Placental pericyte (primary cell): ENCODE measurements at places on chromosomes 11 and 22. TPM values are rescaled to one million over a fixed set of nuclear protein-coding genes. Genes with fewer than 3 reads are reported as not detected.

Gene TEAD1
- total RNA-seq, result 78.1 and 230 TPM in 2 replicates

Gene AAMDC
- total RNA-seq, result 10.9 and 14.0 TPM in 2 replicates

Gene FOXRED2
- total RNA-seq, result 10.1 and 18.8 TPM in 2 replicates

Gene SAA1
- not detected in 2 replicates for total RNA-seq

Gene RIC3
- not detected in 2 replicates for total RNA-seq

Gene SCN4B
- not detected in 2 replicates for total RNA-seq

Gene SAA4
- total RNA-seq, result not detected in 2 replicates

Gene NPTXR
- total RNA-seq, result 1.9 and 2.4 TPM in 2 replicates

Gene MRGPRF
- 16.2 and 51.7 TPM in 2 replicates for total RNA-seq

Gene TRPC6
- total RNA-seq, result 0.66 and 1.3 TPM in 2 replicates

Gene SMARCB1
- 94.8 and 101 TPM in 2 replicates for total RNA-seq

Gene CRYBB3
- not detected in 2 replicates for total RNA-seq

Gene CCDC89
- 2.2 and 5.6 TPM in 2 replicates for total RNA-seq

Gene ZNF215
- total RNA-seq, result 0.44 and 6.3 TPM in 2 replicates

Gene CTR9
- total RNA-seq, result 19.0 and 24.3 TPM in 2 replicates

Gene TMEM151A
- total RNA-seq, result 0.88 TPM in 1 of 2 replicates, not detected in the other

Gene KRTAP5-1
- total RNA-seq, result not detected in 2 replicates

Gene BATF2
- 1.8 and 2.6 TPM in 2 replicates for total RNA-seq

Gene SPI1
- total RNA-seq, result 0.29 TPM in 1 of 2 replicates, not detected in the other

Gene DNAJB7
- total RNA-seq, result not detected in 2 replicates

Gene KCNJ11
- total RNA-seq, result not detected in 2 replicates

Gene SLC22A25
- not detected in 2 replicates for total RNA-seq

Gene SGSM1
- total RNA-seq, result not detected in 2 replicates

Gene ADM2
- 2.7 and 13.3 TPM in 2 replicates for total RNA-seq

Gene MAPK8IP2
- total RNA-seq, result 0.14 and 1.5 TPM in 2 replicates

Gene TBX1
- total RNA-seq, result not detected in 2 replicates

Gene SMIM35
- total RNA-seq, result not detected in 2 replicates

Gene APOA5
- not detected in 2 replicates for total RNA-seq

Gene GRM5
- total RNA-seq, result under 0.01 TPM in 1 of 2 replicates, not detected in the other

Gene MMP12
- total RNA-seq, result 0.22 and 5.6 TPM in 2 replicates

Gene C11orf86
- not detected in 2 replicates for total RNA-seq

Gene HBG1
- not detected in 2 replicates for total RNA-seq

Gene FXYD2
- 0.22 TPM in 1 of 2 replicates, not detected in the other for total RNA-seq

Gene SNX32
- 0.44 TPM in 1 of 2 replicates, not detected in the other for total RNA-seq

Gene DAGLA
- 2.9 and 4.2 TPM in 2 replicates for total RNA-seq

Gene OLFML1
- 0.44 and 0.72 TPM in 2 replicates for total RNA-seq

Gene SMIM38
- total RNA-seq, result 0.14 and 0.44 TPM in 2 replicates

Gene HSPB2
- not detected in 2 replicates for total RNA-seq

Gene TMEM86A
- 0.29 and 1.3 TPM in 2 replicates for total RNA-seq

Gene MUC5AC
- not detected in 2 replicates for total RNA-seq

Gene RNH1
- 317 and 486 TPM in 2 replicates for total RNA-seq

Gene C11orf21
- total RNA-seq, result not detected in 2 replicates

Gene C11orf42
- not detected in 2 replicates for total RNA-seq

Gene KRTAP5-8
- total RNA-seq, result not detected in 2 replicates

Gene SERPINH1
- 1,267 and 2,282 TPM in 2 replicates for total RNA-seq

Gene PPARA
- 10.1 and 10.5 TPM in 2 replicates for total RNA-seq

Gene MAP6
- 0.57 and 2.4 TPM in 2 replicates for total RNA-seq

Gene PAX6
- under 0.01 TPM in 1 of 2 replicates, not detected in the other for total RNA-seq

Gene ZP1
- total RNA-seq, result 0.14 TPM in 1 of 2 replicates, not detected in the other

Gene B4GALNT4
- total RNA-seq, result 1.1 TPM in 2 replicates

Gene IFT27
- 15.9 and 21.0 TPM in 2 replicates for total RNA-seq

Gene GUCY1A2
- total RNA-seq, result 0.44 and 1.6 TPM in 2 replicates
